ENCODE measurements at places on chromosomes 4 and X.

- no peak for DNase-seq
Observed at GRCh38 chrX:133454491-133454914, 39.2 kb upstream of the GPC4 start.

- no peak for DNase-seq
Observed at GRCh38 chr4:47747211-47747610, 90.7 kb downstream of the CORIN start.

GRCh38 chrX:48695534-48695896 lies 1.0 kb upstream of the SUV39H1 start:
- DNase-seq: no peak

GRCh38 chr4:80202190-80202711 lies 4.9 kb downstream of the PRDM8 start:
- DNase-seq: peak; percentile 19

- DNase-seq: no peak
Observed at GRCh38 chr4:7206385-7206784, 14.0 kb downstream of the SORCS2 start.

DNA sequence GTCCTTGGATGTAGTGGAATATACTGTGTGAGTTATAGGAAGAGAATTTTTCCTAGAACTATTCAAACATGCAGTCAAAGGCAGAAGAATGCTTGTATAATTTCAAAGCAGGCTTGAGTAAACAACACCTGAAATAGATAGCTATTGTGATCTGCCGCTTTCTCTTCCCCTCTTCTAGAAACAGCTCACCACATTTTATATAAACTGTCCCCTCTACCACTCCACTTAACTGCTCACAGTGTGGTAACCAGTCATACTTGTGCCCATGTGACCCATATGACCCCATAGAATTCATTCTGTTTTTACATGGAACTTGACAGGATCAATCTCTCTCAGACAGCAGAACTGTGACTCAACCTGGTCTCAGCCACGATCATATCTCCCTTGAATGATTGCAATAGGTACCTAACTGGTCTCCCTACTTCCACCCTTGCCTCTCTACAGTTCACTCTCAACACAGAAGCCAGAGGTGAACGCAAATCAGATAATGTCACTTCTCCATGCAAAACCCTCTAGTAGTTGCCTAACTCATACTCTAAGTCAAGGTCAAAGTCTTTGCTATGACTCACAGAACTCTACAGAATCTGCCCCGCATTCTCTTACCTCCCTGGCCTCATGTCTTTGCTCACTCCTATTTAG lies 85.6 kb upstream of the EFHC2 start:
- no peak for DNase-seq

- DNase-seq: no peak
Observed at GRCh38 chr4:124738994-124739393, 26.5 kb upstream of the ANKRD50 start.

DNA sequence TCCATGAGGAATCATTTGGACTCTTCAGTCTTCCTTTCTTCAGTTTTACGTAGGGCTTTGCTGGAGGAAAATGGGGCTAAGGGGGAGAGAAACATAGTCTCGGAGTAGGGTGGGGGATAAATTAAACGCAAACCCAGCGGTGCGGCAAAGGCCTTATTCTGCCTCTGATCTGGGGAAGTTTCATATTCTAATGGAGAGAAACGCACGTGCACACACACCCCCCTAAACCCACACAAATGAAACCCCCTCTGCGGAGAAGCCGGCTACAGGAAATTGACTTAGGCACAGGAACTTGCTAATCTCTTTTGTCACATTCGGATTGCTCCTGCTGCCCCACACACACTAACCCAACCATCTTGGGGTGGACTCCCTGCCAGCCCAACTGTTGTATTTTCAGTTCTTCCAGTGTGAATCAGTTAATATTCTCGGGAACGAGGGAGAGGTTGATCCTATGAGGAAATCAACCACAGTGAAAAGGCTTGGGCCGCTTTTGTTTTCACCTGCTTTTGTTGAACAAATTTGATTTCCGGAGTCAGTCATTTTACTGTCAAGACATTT lies at the start of gene RHOH:
Gene RHOH, plus strand, starts transcription at position 308 of the 558 bp plus-strand sequence. CDS start 46,356 bp downstream, outside the sequence.
- no peak for DNase-seq

All from pons (tissue), 1 donor.